ENCODE measurements at places on chromosomes 4 and X. TPM values are rescaled to one million over a fixed set of nuclear protein-coding genes. Genes with fewer than 3 reads are reported as not detected.

Gene PASD1
- total RNA-seq = not detected

Gene NOX1
- total RNA-seq = not detected

Gene NAP1L3
- total RNA-seq = 7.1 TPM

Gene KCND1
- 0.33 TPM for total RNA-seq

Gene PHOX2B
- total RNA-seq = not detected

Gene HSFX4
- total RNA-seq = not detected

Data from uterine smooth muscle cell (primary cell).